ENCODE measurements at places on chromosomes 7 and 10.
A peak's percentile ranks its signal among the peaks of the same experiment; 100 is the strongest.

DNA sequence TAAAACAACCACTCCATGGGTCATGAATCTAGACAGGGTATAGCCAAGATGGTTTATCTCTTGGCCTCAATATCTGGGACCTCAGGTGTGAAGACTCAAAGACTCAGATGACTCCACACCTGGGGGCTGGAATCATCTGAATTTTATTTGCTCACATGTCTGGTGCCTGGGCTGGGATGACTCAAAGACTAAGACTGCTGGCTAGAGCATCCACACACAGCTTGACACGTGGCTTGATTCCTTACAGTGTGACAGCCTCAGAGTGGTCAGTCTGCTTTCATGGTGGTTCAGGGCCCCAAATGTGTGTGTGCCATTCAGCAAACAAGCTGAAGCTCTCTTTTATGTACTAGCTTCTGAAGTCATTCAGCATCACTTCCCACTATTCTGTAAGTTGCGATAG, 333.7 kb downstream of the RNLS start:
- no peak for DNase-seq

GRCh38 chr7:13981070-13981469, 8.4 kb downstream of the ETV1 start:
- DNase-seq: no peak

GRCh38 chr10:110225441-110225755, 18.0 kb downstream of the MXI1 start:
- DNase-seq: no peak

DNA sequence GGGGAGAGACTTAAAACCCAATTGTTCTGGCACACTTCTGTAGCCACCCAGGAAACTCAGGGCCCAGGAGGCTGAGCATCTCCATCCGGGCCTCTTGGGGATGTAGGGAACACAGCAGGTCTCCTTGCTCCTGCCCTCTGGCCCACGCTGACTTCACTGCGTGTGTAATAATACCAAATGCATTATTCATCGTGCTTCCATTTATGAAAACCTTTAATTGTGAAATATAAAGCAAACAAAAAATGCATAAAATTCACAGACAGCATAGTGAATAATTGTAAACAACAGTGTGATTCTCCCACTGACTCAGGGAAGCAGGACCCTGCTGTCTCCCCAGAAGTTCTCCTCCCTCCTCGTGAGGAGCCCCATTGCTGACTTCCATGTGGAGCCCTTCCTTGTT, 70.3 kb upstream of the SHH start:
- no peak for DNase-seq

- no peak for DNase-seq
These were observed 14.6 kb upstream of the C10orf71 start for GRCh38 chr10:49284356-49284755.

DNA sequence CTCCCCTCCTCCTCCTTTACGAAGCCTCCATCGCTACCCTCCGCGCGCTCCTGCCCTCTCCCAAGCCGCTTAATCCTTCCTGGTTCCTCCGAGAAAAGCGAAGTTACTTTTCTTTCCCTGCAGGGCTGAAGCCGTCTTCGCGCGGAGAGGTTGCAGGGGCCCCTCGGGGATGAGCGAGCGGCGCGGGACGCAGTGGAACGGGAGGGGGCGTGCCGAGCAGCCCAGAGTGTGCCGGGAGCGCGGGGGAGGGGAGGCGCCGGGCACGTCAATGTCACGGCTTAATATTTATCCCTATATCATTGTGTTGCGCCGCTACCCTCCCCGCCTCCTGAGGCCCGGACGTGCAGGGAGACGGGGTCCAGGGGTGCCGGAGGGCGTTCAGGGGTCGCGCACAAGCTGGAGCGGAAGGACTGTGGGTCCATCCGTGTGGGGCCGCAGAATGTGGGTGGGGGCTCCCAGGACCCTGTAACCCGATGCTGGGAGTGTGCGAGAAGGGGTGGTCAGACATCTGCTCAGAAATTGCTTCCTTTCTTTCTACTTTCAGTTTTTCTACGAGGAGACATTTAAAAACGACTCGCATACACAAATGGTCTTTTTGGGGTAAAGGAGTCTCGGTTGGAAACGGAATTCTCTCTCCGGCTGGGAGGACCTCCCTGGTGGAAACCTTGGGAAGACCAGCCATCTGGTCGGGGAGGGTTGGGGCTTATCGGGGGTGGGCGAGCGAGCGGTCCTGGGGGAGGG, 2.4 kb downstream of the CDK6 start:
- peak; percentile 60 for DNase-seq

DNA sequence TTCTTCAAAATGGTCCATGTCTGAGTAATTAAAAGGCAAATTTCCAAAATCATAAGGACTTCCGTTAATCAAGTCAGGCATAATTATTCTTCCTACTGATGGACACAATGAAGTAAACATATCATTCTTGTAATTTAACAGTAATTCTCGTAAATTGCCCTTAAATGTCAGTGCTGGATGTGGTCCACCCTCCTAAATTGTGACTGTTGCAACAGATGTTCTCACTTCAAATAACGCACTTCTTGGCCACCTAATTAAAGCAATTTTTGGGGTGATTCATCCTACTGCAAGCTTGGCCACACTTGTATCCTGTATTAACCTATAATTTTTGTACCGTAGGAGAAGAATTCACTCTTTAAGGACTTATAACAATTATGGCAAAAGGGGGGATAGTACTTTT, 1.9 kb downstream of the COL1A2 start:
- no peak for DNase-seq

DNA sequence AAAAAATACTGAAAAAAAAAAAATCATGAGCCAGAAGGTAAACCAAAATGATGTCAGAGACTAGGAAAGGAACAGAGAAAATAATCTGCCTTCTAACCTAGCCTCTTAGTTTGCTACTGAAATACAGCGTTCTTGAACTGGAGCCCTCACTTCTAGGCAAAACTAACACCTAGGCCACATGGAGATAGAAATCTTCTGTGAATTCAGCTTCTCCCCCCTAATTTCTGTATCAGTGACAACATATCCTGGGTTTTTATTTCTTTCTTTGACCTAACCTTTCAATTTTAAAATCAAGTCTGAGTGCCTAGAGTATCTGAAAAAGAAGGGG, 100.1 kb upstream of the GLCCI1 start:
- DNase-seq: no peak

GRCh38 chr10:129320340-129320739, 146.7 kb upstream of the MGMT start:
- no peak for DNase-seq

- no peak for DNase-seq
These were observed 18.4 kb downstream of the ZNRF2 start for GRCh38 chr7:30302656-30303311.

GRCh38 chr10:661597-662222, 27.8 kb downstream of the DIP2C start:
- no peak for DNase-seq

DNA sequence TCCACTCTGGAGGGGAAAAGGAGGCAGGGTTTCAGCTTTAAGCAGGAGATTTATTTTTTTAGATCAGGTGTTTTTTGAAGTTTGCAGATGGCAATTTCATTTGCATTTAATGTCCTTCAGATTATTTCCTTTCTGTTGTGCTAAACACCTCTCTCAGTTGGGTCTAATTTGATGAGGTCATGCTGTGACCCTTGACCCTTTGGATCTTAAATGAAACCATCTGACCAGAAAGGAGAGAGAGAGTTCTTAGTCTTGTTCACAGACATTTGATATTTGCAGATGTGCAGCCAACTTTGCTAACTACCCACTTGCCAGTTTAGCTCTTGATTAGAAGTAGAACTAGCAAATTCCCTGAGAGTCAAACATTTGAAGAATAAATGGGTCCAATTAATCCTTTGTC, 101.5 kb upstream of the RAB11FIP2 start:
- no peak for DNase-seq

- no peak for DNase-seq
These were observed 60.5 kb downstream of the CLEC2L start for GRCh38 chr7:139583826-139584553.

GRCh38 chr10:29924436-29924835, 134.9 kb downstream of the JCAD start:
- no peak for DNase-seq

DNA sequence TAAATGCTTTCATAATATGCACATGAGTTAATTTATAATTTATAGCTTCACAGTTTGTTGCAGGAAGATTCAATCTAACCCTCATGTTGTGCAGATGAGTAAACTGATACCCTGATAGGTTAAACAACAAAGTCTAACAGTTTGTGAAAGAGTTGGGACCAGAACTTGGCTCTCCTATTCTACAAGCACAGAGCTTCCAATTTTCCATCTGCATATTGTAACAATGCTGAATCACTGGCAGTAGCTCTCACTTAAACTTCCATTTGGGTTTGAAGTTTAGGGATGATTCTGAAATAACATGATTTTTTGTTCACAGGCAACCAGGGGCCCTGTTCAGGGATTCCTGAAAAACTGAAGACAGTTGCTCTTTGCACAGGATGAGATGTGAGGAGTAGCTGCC, 179.3 kb downstream of the XPNPEP1 start:
- DNase-seq: no peak

DNA sequence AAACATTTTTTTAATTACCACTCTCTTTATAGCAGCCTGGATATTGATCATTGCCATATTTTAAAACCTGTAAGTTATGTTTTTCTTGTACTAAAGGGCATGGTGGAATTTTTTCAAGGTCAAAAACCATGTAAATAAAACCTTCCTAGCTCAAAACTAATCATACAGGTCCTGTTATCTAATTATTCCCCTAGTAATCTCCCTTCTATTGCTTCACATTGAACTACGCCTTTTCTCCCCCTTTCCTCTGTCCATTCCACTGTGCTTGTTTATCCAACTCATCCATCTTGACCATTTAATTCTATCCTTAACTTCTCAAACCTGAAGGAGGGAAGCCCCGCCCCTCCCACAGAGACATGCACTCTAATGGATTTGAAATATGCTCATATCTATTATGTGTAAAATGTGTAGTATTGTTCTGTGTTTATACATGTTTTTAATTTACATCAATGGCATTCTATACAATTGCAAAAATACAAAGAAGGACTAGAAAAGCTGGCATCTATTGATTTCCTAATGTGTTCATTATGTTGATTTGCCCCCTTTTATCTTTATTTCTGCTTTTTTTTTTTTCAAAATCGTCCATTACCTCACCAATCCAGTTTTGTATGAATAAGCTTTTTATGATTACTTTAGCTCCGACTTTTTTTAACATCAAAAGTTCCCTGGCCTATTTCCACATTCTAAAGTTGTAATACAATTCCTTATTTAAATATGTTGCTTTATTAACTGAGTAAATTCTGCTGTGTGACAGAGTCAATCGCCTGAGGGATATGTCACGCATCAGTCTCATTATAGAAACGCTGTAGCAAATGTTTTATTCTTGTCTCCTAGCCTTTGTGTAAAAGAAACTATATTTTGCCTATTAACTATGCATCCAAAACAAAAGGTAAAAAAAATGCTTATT, 61.0 kb downstream of the MET start:
- no peak for DNase-seq

DNA sequence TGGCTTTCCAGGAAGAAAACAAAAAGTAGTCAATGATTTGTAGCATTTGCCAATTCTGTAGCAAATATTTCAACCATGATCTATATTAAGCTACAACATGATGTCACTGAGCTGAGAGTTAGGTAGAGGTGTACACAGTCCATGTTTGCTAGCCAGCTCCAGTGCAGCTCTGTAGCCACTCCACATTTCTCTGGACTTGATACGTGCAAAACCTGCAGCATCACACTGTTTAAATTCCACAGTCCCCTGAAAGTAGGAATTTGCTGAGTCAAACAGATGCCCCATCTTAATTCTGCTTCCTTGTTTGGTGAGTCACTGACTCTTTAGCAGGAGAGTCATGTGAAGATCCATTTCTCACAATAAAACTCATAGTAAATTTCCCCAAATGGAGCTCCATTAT, 89.8 kb upstream of the LRRTM3 start:
- no peak for DNase-seq

GRCh38 chr10:24982319-24983112, 30.1 kb upstream of the PRTFDC1 start:
- DNase-seq: no peak

DNA sequence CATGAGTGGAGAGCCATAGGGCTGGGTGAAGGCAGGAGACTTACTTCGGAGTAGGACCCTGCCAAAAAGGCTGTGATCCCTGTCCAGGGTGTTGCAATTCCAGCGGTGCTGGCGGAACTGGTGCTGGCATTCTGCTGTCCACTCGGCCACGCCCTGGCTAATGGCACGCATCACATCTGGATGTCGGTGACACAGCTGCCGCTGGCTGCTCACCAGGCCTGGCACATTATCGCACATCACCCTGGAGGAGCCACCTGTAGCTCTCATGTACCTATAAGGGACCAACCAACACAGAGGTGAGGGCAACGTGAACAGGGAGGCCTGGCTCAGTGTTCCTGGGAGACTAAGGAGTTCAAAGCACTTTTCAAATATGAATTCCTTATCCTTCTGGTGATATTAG, 2.3 kb downstream of the WNT2 start:
- no peak for DNase-seq

GRCh38 chr7:46162609-46163008, 241.5 kb upstream of the IGFBP3 start:
- no peak for DNase-seq

- no peak for DNase-seq
These were observed 305.2 kb upstream of the STEAP1 start for GRCh38 chr7:89849052-89849451.

- DNase-seq: no peak
These were observed 57.6 kb upstream of the FAM171A1 start for GRCh38 chr10:15428681-15429080.

GRCh38 chr10:87925570-87925969, 62.1 kb downstream of the PTEN start:
- no peak for DNase-seq

DNA sequence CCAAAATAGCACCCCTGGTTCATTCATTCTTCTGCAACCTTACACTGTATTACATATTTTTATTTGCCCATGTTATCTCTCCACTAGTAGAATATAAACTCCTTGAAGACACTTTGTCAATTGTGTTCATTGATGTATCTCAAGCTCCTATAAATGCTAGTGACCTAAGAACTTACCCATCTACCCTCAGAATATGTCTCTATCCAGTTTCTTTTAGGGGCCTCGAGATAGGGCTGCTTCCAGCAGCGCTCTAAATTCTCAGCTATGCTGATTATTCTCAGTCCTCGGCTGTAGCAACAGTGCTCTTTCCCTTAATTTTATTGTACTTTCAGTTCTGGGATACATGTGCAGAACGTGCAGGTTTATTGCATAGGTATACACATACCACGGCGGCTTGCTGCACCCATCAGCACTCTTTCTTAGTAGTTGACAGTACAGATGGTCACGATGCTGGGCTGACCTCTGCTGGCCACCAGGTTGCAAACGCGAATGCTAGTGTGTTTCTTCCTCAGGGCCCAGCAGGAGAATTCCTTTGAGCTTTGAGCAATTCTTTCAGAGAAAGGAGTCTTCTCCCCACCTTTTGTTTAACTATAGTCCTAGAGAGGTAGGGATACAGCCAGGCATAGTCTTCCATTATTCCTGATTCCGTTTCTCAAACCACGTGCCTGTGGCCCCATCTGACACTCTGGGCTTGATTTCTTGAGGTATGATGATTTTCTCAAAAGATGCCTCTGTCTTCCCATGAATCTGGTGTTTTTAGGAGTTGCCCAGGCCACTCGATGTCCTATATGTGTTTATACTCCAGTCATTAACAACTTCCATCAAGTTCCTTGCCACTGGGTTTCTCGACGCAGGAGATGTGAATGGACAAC, 49.1 kb upstream of the CDC14C start:
- no peak for DNase-seq

All from naive thymus-derived CD4-positive, alpha-beta T cell (primary cell).